ENCODE measurements at places on chromosomes 6 and 20.

GRCh38 chr20:5002077-5002413 is 735 bp upstream of the SLC23A2 start:
- DNase-seq: no peak

DNA sequence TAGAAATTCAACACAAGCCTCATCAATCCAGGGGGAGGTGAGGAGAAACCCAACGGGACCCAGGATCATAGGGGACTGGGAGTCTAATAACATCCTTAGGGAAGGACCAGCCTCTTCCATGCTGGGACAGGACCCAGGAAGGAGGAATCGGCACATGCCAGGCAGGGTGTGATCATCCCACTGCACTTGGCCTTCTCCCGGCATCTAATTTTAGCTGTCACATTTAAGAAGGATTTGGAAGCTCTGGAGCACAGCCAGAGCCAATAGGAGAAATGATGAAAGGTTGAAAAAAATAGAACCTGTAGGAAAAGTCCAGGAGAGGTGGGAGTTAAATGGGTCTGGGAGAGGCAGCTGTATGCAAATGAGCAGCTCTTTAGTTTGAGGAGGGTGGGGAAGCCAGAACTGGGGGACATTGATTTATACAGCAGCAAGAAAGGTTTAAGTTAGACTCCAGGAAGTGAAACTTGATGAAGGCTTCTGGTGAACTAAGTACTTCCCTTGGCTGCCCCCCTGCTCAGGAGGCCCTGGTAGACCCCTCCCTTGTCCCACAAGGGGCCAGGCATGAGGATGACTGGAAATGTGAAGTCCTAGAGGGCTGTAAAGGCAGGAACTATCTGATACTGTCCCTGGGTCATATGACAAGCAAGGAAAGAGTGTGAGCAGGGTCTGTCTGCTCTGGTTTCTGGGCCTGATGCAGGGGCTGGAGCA is 260.3 kb downstream of the LRFN2 start:
- DNase-seq: no peak

DNA sequence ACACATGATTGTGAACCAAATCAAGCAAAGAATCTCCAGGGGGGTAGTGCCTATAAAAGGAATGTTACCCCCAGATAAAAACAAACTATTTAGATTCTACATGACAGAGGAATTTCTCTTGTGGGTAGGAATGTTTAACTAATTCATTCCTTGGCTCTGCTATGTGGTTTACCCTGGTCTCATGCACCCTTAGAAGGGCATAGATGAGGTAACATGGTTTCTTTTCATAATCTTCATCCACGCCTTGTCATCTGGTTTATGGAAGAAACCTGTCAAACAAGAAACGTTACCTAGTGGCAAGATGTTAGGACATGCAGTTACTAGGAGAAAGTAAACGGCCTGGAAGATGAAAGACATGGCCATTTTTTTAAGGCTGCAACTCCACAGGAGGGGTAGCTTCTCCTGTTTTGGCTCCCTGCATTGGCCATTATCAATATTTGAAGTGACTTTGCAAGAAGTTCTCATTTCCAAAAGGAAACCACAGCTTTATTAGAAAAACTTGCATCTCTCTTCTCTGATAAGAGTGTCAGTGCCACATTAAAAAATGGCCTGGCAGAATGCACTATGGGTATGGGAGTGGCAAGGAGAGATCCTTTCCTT is 45.5 kb downstream of the STX11 start:
- DNase-seq: no peak

DNA sequence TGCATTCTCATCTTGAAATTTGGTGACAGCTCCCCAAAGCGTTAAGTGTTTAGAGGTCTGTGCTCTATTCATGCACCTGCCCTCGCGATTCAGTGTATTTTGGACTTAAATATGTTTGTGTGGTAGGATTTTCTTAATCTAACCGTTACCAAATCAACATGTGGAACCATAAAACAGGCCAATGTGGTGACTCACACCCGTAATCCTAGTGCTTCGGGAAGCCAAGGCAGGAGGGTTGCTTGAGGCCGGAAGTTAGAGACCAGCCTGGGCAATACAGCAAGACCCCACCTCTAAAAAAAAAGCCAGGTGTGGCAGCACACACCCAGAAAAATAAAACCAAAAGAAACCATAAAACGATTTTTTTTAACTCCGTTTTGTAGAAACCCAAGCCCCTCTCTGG is 31.5 kb downstream of the PYGB start:
- no peak for DNase-seq

GRCh38 chr20:53390770-53391169 is 202.9 kb downstream of the ZNF217 start:
- DNase-seq: no peak

DNA sequence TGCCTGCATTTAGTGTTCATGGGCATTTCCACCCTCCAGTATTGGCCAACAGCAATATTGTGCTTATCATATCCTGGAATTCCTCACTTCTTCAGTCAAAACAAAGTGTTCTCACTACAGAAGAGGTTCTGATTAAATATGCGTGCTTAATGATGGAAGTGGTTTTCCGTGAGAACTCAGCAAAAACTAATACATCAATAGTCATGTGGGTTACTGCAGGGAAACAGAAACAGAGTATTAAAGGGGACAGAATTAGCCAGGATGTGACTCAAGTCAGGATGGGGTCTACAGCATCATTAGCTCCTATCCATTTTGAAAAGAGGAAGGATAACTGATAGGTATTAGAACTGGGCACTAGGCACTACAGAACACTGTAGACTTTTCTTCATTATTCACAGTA is 384.6 kb downstream of the CDKAL1 start:
- DNase-seq: no peak

- no peak for DNase-seq
Observed at GRCh38 chr20:51223183-51223720, 200.3 kb upstream of the KCNG1 start.

- DNase-seq: no peak
Observed at GRCh38 chr6:72825315-72825911, 203.5 kb downstream of the KCNQ5 start.

DNA sequence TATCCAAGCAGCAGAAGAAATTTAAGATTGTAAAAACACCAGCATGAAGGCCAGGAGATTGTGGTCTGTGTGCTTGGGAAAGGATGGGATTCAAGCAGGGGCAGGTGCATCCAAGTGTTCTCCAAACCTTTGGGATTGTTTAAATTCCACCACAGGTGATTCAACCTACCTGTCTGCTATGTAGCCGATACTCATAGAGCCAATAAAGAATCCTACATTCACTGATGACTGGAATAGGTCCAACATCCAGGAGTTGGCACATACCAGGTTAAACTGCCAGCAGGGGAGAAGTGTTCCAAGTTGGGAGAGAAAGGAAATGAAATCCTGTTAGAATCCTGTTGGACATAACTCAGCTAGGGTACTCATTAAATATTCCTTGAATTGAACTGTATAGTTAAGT is 2.2 kb downstream of the SLC22A2 start:
- DNase-seq: no peak

DNA sequence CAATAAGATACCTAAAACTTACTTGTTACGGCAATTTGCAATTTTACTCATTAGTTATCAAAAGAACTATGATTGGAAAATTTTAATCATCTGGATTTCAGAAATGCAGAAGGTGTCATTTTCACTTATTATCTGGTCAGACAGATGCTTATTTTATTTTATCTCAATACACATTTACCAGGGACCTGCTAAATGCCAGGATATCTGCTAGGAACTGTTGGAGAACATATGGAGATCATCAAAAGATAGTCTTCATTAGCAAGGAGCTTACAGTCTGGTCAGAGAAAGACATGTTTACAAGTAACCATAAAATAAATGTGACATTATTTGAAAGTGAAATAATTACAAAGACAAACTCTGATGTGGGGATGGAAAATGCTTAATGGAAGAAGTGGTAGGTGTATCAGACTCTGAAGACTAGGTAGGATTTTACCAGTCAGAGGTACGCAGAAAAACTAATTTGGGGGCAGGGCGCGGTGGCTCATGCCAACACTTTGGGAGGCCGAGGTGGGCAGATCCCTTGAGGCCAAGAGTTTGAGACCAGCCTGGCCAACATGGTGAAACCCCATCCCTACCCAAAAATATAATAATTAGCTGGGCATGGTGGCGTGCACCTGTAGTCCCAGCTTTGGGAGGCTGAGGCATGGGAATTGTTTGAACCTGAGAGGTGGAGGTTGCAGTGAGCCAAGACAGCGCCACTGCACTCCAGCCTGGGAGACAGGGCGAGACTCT is 137.8 kb downstream of the MYB start:
- no peak for DNase-seq

GRCh38 chr6:169885131-169885530 is 133.7 kb downstream of the ERMARD start:
- DNase-seq: no peak

DNA sequence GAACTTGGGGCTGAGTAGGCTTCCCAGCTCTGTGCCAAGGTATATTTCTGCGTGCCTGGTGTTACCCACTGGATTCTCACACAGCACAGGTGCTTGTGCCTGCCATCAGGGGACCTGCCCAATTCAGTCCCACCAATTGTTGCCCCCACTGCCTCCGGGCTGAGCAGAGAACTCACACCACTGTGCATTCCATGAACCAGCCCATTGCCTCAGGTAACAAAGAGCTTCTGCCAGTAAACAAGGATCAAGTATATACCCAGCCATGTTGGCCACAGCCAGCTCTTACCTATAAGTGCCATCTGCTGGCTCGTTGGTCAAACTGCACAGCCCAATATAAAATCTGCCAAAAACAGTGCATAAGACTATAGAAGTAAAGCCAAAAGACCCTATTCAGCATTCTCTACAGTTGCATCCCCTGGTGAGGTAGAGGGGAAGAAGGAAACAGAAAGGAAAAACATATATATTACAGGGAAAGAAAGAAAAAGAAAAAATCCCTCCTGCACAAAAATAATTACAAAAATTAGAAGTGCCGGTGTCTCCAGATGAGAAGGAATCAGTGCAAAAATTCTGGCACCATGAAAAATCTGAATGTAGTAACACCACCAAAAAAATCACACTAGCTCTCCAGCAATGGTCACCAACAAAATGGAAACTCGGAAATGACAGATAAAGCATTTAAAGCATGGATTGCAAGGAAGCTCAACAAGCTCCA is 241.4 kb downstream of the IBTK start:
- DNase-seq: no peak

DNA sequence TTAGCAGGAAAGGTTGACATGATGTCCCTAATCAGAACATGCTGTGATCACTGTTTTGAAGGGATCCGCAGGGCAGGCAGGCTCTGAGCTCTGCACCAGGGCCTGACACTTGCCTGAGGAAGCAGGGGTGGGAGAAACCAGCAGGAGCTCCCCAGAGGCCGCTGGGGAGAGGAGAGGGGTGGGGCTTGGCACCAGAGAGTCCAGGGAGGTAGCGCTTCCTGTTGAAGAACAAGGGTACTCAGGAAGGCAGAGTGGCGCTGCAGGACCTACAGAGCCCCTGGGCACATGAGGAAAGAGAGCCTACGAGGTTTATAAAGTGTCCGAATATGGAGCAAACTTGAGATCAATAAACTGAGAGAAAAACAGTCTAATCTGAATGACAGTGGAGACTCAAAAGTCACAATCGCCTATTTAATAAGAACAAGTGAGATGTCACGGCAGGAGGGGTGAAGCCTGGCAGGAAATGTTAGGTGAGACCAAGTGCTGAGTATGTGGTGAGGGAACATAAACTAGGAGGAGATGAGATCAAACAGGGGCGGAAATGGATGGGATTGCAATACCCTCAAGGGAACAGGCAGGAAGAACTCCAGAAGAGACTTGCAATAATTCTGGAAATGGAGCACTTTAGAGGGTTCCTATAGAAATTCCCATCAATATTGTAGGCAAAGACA is 5.8 kb upstream of the TBXT start:
- DNase-seq: no peak

DNA sequence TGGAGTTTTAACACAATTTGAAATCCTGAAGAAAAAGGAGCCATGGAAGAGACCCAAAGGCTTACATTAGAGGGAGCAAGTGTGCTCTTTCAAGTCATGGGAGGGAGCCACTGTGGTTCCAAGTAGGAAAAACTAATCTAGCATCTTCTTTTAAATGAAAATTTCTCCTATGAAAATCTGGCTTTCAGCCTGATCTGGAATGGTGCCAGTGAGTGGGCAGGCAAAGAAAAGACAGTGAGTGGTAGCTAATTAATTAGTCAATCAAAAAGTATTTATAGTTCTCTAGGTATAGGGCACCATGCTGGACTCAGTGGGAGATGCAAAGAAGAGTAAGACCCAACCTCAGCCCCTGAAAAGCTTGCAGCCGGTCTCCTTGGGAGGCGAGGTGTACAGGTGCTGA is 21.9 kb downstream of the CAP2 start:
- DNase-seq: no peak

GRCh38 chr6:159467473-159468041 is 225.5 kb downstream of the SOD2 start:
- DNase-seq: no peak

- no peak for DNase-seq
Observed at GRCh38 chr6:160679402-160679769, 15.3 kb upstream of the LPA start.

DNA sequence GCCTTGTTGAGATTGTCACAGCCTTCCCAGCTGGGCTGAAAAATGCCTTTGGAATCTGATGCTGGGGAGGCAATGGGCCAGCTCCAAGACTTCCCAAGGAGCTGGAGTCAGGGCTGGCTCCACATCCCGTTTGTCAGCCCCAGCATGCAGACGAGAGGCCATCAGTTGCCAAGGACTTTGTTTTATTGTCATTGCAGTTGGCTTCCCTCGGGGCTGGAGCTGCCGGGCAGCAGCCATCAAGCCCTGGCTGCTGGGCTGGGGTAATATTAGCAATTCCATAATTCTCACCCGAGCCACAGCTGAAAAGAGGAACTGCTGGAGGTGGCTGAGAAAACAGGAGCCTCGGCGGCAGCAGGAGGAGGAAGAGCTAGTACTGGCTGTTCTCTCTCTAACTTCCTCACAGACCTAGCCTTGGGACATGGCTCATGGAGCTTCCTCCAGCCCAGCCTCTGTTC is 182.5 kb downstream of the CDC5L start:
- DNase-seq: no peak

DNA sequence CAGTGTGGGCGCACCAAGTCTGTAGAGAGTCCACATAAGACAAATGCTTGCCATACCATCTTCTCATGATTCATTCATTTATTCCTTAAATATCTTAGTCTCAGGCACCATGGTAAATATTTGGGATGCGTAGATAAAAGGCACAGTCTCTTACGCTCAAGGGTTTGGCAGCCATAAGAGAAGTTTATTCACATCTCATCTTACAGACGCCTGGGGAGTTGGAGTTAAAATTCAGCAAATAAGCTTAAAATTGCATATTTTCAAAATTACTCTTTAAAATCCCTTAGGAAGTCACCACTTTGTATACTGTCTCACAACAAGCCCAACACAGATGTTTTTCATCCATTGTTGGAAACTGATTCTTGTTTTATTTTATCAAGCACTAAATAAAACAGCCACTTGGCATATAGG is 363.3 kb downstream of the KIF16B start:
- DNase-seq: no peak

DNA sequence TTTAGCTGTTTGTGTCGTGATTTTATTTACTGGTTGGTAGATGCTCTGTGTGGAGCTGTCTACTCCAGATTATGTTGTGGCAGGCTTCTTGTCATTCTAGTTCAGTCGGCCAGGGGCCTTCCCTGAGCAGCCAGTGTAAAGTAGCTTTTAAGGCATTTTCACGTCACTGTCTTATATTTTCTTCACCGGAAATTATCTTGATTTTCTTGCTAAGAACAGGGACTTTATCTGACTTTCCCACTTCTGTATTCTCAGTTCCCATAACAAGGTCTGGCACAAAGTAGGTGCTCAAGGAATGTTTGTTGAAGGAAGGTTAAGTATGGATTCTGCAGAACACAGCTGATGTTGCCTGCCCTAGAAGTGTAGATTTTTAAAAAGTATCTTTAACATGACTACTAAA is 868 bp downstream of the LTV1 start:
- no peak for DNase-seq
